ENCODE measurements at places on chromosomes 1 and 21.

DNA sequence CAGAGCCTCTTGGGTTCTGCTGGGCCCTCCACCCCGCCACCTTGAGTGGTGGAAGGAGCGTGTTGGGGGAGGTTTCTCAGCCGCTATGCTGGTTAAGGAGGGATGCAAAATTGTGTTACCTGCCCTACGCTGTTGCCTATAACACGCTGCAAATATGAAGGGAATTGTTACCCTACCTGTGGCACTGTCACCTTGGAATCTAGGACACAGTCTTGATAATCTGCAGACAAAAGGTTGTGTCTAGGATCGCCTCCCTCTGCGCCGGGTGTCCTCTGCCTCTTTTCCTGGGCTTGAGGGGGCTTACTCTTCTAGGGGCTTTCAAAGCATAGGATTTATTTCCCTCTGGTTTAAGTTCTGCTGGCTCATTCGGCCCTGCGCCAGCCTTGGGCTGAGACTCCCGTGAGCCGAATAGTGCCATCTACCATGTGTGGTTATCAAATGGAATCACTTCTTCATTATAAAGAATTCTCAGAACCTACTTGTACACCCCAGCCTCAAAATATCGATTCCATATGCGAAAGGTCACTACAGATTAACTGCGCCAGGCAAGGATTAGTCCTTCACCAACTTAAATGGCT lies 697 bp downstream of the SLC22A15 start:
- peak overlapping the region; percentile 42 for H3K4me3 ChIP-seq
- peak overlapping the region; percentile 77 for H3K27ac ChIP-seq
- H3K4me1 ChIP-seq: no peaks in the 10 kb centered on the region
- no peaks in the 10 kb centered on the region for H3K36me3 ChIP-seq
- DNase-seq: no peak

GRCh38 chr1:90443354-90443753 lies 273.7 kb downstream of the BARHL2 start:
- H3K4me3 ChIP-seq: no peak overlapping the region
- H3K27me3 ChIP-seq: no peaks in the 10 kb centered on the region
- DNase-seq: no peak
- H3K27ac ChIP-seq: no peak overlapping the region
- H3K4me1 ChIP-seq: no peaks in the 10 kb centered on the region

- H3K27me3 ChIP-seq: no peaks in the 10 kb centered on the region
Observed at GRCh38 chr1:181013144-181013543, 9.5 kb downstream of the STX6 start.

DNA sequence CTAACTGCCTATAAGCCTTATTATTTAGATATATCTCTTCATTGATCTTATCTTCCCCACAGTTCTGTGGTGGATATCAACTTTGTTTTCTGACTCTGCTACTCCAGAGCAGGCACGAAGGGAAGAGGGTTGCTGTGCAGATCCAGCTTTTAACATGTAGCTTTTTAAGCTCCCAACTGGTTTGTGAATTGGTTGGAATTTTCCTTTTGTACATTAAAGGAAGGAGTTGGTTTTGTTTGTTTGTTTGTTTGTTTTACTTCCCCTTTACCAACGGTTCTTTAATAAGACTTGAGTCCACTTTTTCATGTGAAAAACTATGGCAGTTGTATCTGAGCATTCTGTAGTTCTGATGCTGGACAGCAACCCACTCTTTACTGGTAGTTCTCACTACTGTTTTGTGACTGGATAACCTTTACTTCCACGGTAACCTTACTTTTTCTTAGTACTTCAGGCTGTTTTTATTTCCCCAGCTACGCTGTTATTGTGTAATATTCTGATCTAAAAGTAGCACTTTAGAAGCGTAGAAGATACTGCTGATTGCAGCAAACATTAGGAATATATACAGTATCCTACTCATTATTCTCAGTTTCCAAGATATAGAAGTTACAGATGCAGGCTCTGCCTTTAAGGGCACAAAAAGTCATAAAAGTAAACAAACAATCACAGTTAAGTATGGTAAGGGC lies 1.6 kb downstream of the GNPAT start:
- peaks cover 22% of the 10 kb centered on the region for H3K4me1 ChIP-seq
- no peak overlapping the region for H3K27ac ChIP-seq
- no peak for DNase-seq
- H3K27me3 ChIP-seq: no peaks in the 10 kb centered on the region

GRCh38 chr1:66335859-66336640 lies 197.9 kb upstream of the SGIP1 start:
- H3K36me3 ChIP-seq: no peaks in the 10 kb centered on the region
- H3K4me3 ChIP-seq: no peak overlapping the region
- no peak for DNase-seq
- no peaks in the 10 kb centered on the region for H3K27me3 ChIP-seq
- H3K27ac ChIP-seq: no peak overlapping the region

DNA sequence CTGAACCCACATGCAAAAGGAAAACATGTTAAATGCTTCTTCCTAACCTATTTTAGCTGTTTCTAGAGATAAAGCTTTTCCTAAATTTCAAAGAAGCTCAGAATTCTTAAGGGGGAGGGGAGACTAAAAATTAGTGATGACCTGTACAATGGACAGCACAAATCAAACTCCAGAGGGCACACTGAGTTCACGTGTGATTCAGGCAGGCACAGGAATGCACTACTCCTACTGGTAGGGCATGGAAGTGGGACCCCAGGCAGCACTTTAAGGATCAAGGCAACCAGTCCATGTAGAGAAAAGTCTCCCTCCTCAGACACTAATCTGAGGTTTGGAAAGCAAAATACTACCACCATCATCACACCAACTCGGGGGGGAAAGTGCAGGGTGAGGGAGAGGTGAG lies 31.3 kb upstream of the CLCA4 start:
- H3K4me1 ChIP-seq: no peaks in the 10 kb centered on the region
- H3K27ac ChIP-seq: no peak overlapping the region
- no peak for DNase-seq
- H3K4me3 ChIP-seq: no peak overlapping the region
- H3K36me3 ChIP-seq: no peaks in the 10 kb centered on the region

- peaks cover 5% of the 10 kb centered on the region for H3K4me1 ChIP-seq
- H3K27ac ChIP-seq: peak overlapping the region; percentile 63
- no peaks in the 10 kb centered on the region for H3K27me3 ChIP-seq
- H3K4me3 ChIP-seq: peak overlapping the region; percentile 89
- no peaks in the 10 kb centered on the region for H3K36me3 ChIP-seq
Observed at GRCh38 chr21:33643658-33644311, 1.5 kb downstream of the ITSN1 start.

DNA sequence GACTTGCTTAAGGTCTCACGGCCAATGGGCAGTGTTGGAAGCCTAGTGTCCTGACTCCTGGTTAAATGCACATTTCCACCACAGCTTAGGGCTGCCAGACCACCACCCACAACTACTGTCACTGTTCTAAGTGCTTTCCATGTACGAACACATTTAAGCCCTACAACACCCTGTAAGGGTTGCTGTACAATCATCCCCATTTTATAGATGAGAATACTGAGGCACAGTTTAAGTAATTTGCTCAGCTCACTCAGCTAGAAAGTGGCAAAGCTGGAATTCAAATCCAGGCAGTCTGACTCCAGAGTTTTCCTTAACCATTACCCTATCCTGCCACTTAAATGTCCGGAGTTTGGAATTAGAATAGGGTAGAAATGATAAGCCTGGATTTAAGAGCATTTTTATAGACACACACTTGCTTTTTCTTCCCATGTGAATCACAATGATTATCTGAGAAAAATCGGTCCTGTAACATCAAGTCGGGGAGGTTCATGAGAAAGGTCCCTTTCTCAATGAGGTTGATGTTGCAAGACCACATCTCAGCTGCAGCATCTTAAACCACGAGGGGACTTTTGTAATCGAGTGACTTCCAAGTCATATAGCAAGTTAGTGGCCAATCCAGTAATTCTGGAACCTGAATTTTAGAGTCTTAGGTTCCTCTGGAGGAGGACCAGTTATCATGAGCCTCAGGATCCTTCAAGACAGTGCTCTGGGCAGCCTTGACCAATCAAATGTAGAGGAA lies 8.6 kb downstream of the E2F2 start:
- H3K27ac ChIP-seq: no peak overlapping the region
- DNase-seq: no peak
- no peaks in the 10 kb centered on the region for H3K4me1 ChIP-seq
- H3K36me3 ChIP-seq: no peaks in the 10 kb centered on the region
- H3K4me3 ChIP-seq: no peak overlapping the region

- no peak overlapping the region for H3K4me3 ChIP-seq
- H3K27me3 ChIP-seq: no peaks in the 10 kb centered on the region
- H3K27ac ChIP-seq: no peak overlapping the region
- DNase-seq: no peak
Observed at GRCh38 chr1:121443001-121443540, 258.3 kb downstream of the SRGAP2C start.

DNA sequence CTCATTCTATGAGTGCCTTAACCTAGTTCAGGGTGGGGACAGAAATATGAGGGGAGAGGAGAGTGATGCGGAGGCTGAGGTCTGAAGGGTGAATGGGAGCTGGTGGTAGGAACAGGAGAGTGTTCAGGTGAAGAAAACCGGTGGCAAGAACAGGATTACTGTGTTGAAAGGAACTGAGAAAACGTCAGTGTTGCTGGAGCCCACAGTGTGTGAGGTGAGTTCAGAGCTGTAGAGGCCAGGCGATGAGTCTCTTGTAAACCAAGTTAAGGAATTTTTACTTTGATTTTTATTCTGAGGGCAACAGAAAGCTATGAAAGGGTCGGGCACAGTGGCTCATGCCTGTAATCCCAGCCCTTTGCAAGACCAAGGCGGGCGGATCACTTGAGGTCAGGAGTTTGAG lies 45.3 kb upstream of the PUM1 start:
- H3K27ac ChIP-seq: no peak overlapping the region
- H3K27me3 ChIP-seq: no peaks in the 10 kb centered on the region
- H3K4me1 ChIP-seq: no peaks in the 10 kb centered on the region

- H3K4me1 ChIP-seq: no peaks in the 10 kb centered on the region
- no peaks in the 10 kb centered on the region for H3K36me3 ChIP-seq
- peak; percentile 60 for DNase-seq
- no peak overlapping the region for H3K4me3 ChIP-seq
Observed at GRCh38 chr1:21594935-21595897, 73.9 kb downstream of the RAP1GAP start.

DNA sequence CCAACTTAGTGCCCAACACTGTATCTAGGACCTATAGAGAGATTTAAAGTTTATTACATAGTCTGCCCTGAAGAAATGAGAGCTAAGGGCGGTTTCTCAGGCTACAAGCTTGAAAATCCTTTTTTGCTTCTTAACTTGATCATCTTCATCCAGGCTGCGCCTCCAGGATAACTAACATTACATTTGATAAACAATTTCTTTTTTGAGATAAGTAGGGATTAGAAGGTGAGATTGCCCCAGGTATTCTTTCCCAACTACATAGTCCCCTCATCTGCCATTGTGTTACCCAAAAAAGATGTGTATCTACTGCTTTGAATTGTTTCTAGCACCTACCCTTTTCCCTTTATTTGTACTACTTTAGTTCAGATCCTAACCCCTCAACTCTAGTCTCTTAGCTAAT lies 25.4 kb downstream of the NUF2 start:
- DNase-seq: no peak
- H3K27ac ChIP-seq: no peak overlapping the region
- H3K36me3 ChIP-seq: no peaks in the 10 kb centered on the region
- no peaks in the 10 kb centered on the region for H3K4me1 ChIP-seq
- H3K27me3 ChIP-seq: no peaks in the 10 kb centered on the region

GRCh38 chr1:92619466-92620189 lies 132.9 kb upstream of the GFI1 start:
- H3K4me3 ChIP-seq: no peak overlapping the region
- H3K27ac ChIP-seq: no peak overlapping the region
- H3K27me3 ChIP-seq: no peaks in the 10 kb centered on the region
- no peaks in the 10 kb centered on the region for H3K36me3 ChIP-seq
- DNase-seq: no peak
